ENCODE measurements at places on chromosomes 12 and 14.

DNA sequence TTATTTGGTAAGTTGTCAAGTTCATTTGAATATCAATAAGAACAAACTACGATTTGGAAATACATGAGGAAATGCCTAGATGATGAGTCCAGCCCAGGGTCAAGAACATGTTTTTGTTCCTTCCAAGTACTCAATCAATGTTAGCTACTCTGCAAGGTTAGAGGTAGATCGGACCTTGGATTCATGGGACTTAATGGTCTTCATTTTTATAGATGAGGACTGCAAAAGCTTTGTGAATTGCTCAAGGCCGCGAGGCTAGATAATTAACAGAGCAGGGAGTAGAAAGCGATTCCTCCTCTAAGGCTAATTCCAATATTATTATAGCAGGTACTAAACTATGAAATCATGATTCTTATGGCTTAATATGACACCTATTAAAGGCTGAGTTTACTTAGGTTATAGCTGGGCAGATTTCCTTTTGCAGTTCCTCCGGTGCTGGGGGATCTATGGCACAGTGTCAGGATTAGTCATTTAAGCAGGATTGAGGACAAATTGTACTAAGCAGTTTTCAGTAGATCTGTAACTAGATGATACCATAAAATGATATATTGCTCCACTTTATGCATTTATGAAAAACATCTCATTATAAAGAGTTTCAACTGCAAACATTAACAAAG lies 19.8 kb downstream of the NR1H4 start:
- DNase-seq = no peak

GRCh38 chr14:95490138-95490509 lies 26.3 kb downstream of the SYNE3 start:
- no peak for DNase-seq

DNA sequence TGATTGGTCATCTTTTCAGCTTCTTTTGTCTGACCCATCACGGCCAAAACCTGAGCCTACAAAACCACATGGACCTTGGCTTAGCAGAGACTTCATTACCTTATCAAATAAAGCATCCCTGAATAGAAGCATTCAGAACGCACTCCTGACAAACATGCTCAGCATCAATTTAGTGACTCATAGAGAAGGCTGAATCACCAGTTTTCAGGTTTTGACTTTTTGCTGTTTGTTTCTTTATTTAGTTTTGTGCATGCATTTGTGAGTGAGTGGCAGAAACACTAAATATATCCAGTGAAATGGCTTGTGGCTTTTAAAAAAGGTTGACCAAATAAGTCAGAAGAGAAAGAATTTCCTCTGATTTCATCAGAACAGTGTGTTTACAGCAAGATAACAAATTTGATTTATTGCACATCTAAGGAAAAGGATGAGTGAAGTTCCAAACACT lies 19.0 kb upstream of the OVCH1 start:
- DNase-seq = no peak

- DNase-seq = no peak
Measured at GRCh38 chr12:532908-533565, 73.3 kb downstream of the B4GALNT3 start.
